Myometrial cell (primary cell): ENCODE measurements at places on chromosomes 7 and 10. TPM values are rescaled to one million over a fixed set of nuclear protein-coding genes. Genes with fewer than 3 reads are reported as not detected.

The DNMBP gene
- 16.7 and 20.4 TPM in 2 replicates for total RNA-seq

The TCERG1L gene
- total RNA-seq = not detected in 2 replicates

The ATOH7 gene
- total RNA-seq = not detected in 2 replicates

The TECPR1 gene
- 55.8 and 72.6 TPM in 2 replicates for total RNA-seq

The PVRIG gene
- not detected in 2 replicates for total RNA-seq

The OR2A5 gene
- not detected in 2 replicates for total RNA-seq

The ARMH3 gene
- 8.2 and 10.7 TPM in 2 replicates for total RNA-seq

The LZTS2 gene
- total RNA-seq = 81.7 and 109 TPM in 2 replicates

The MKI67 gene
- 16.7 and 23.7 TPM in 2 replicates for total RNA-seq

The SPDYE11 gene
- not detected in 2 replicates for total RNA-seq

The IDI2 gene
- not detected in 2 replicates for total RNA-seq

The PLXNA4 gene
- total RNA-seq = under 0.01 TPM in 1 of 2 replicates, not detected in the other

The FKBP6 gene
- not detected in 2 replicates for total RNA-seq

The RBP4 gene
- total RNA-seq = not detected in 2 replicates

The NRG3 gene
- not detected in 2 replicates for total RNA-seq

The PTF1A gene
- total RNA-seq = not detected in 2 replicates

The ANAPC16 gene
- total RNA-seq = 62.8 and 63.3 TPM in 2 replicates

The TBX20 gene
- 0.53 TPM in 1 of 2 replicates, not detected in the other for total RNA-seq

The BTRC gene
- 8.6 and 9.0 TPM in 2 replicates for total RNA-seq

The LIPA gene
- 247 and 287 TPM in 2 replicates for total RNA-seq

The VWDE gene
- under 0.01 and 0.18 TPM in 2 replicates for total RNA-seq

The IKZF1 gene
- not detected in 2 replicates for total RNA-seq

The COPG2 gene
- 18.4 and 20.5 TPM in 2 replicates for total RNA-seq

The HMX3 gene
- total RNA-seq = not detected in 2 replicates

The SHH gene
- not detected in 2 replicates for total RNA-seq

The EN2 gene
- total RNA-seq = not detected in 2 replicates

The PTER gene
- 6.1 and 9.7 TPM in 2 replicates for total RNA-seq

The GDF10 gene
- not detected in 2 replicates for total RNA-seq

The NRAP gene
- not detected in 2 replicates for total RNA-seq

The LYZL1 gene
- not detected in 2 replicates for total RNA-seq

The WNT2 gene
- total RNA-seq = 1.2 and 2.7 TPM in 2 replicates

The IQUB gene
- 0.53 and 1.2 TPM in 2 replicates for total RNA-seq

The CYP3A7 gene
- not detected in 2 replicates for total RNA-seq

The PALD1 gene
- total RNA-seq = under 0.01 TPM in 2 replicates

The NPY4R gene
- not detected in 2 replicates for total RNA-seq

The MYO3A gene
- total RNA-seq = not detected in 2 replicates

The CYP2C8 gene
- total RNA-seq = not detected in 2 replicates

The OPN1SW gene
- total RNA-seq = not detected in 2 replicates

The CALML3 gene
- total RNA-seq = not detected in 2 replicates

The UBTD1 gene
- total RNA-seq = 25.9 and 29.1 TPM in 2 replicates

The UCN3 gene
- total RNA-seq = not detected in 2 replicates

The NUTM2D gene
- 0.71 and 4.6 TPM in 2 replicates for total RNA-seq

The IFIT5 gene
- 18.7 and 19.0 TPM in 2 replicates for total RNA-seq

The SYT15B gene
- not detected in 2 replicates for total RNA-seq

The ATRNL1 gene
- total RNA-seq = under 0.01 TPM in 1 of 2 replicates, not detected in the other

The LIPM gene
- not detected in 2 replicates for total RNA-seq

The GPR26 gene
- total RNA-seq = not detected in 2 replicates

The DNAAF5 gene
- 46.4 and 48.1 TPM in 2 replicates for total RNA-seq

The SPACDR gene
- 0.86 TPM in 1 of 2 replicates, not detected in the other for total RNA-seq
